ENCODE measurements at places on chromosomes 16 and 17.

- DNase-seq = no peak
These were observed 49.0 kb downstream of the RBFOX1 start for GRCh38 chr16:7381671-7382070.

DNA sequence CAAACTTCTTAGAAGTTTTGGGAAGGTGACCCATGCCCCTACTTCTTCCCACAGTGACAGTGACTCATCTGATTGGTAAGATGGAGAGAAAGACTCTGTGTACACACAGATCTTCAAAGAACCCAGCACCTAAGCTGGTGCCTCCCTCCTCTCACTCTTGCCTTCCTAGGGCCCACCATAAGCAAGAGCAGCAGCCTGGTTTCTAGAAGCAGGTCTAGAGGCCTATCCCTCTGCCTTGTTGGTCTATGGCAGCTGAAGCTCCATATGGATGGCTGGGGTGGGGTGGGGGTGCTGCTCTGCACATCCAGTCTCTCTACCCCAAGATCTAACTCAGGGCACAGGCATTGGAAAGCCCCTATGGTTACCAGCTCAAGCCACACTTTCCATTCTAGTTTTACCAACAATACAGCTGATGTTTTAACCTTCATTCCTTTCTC is 47.5 kb downstream of the STAT3 start:
- no peak for DNase-seq

GRCh38 chr16:276426-277077 is 808 bp upstream of the RGS11 start:
- DNase-seq = no peak

GRCh38 chr17:43720311-43721060 is 38.1 kb downstream of the SOST start:
- DNase-seq = peak; percentile 85

- peak; percentile 74 for DNase-seq
These were observed 97.7 kb downstream of the CBLN1 start for GRCh38 chr16:49183911-49184310.

- DNase-seq = no peak
These were observed 77.5 kb upstream of the CHMP6 start for GRCh38 chr17:80913928-80914821.

GRCh38 chr17:5618476-5618875 is 34.2 kb upstream of the NLRP1 start:
- no peak for DNase-seq

GRCh38 chr17:62098623-62099231 is 33.6 kb upstream of the MED13 start:
- no peak for DNase-seq

GRCh38 chr16:6216836-6217235 is 1115.8 kb upstream of the RBFOX1 start:
- DNase-seq = no peak

DNA sequence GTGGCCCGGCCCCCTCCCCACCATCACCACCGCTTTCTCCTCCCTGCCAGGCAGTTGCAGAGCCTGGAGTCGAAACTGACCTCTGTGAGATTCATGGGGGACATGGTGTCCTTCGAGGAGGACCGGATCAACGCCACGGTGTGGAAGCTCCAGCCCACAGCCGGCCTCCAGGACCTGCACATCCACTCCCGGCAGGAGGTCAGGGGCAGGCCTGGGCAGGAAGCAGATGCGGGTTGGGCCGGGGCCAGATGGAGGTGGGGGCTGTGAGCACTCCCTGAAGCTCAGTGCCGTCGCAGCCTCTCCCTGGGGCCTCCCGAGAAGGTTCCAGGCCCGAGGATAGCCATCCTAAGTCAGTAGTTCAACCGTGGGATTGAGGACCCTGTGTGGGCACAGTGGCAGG is 14.2 kb upstream of the ADGRG3 start:
- DNase-seq = no peak

GRCh38 chr17:64066716-64067115 is 46.3 kb upstream of the ICAM2 start:
- DNase-seq = no peak

- DNase-seq = peak; percentile 71
These were observed 208.2 kb downstream of the FTO start for GRCh38 chr16:53912155-53912554.

GRCh38 chr17:59752446-59752845 is 45.0 kb downstream of the VMP1 start:
- no peak for DNase-seq

DNA sequence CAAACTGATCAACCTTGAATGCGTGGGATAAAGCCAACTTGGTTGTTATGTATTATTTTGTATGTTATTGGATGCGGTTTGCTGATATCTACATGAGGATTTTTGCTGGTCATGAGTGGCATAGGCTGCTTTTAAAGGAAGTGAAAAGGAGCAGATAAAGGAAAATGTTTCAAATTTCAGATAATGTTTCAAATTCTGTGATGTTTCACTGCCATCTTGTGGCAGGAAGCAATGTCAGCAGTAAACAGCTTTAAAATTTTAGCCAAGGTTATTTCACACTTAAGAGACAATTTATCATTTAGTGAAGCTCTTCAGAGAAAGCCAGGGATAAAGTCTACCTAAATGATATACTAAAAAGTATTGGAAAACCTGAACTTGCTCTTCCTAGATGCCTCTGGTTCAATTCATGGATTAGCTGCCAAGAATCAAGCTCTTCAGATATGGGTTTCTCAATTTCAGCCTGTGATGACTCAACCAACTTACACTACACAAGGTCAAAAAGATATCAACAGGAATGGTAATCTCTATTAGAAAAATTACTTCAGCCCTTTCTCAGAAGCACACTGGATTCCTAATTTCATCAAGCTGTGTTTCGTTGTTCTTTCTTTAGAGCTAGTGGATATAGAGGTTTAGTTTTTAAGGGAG is 136.0 kb upstream of the C17orf78 start:
- DNase-seq = no peak
